ENCODE measurements at places on chromosomes 4 and X.

DNA sequence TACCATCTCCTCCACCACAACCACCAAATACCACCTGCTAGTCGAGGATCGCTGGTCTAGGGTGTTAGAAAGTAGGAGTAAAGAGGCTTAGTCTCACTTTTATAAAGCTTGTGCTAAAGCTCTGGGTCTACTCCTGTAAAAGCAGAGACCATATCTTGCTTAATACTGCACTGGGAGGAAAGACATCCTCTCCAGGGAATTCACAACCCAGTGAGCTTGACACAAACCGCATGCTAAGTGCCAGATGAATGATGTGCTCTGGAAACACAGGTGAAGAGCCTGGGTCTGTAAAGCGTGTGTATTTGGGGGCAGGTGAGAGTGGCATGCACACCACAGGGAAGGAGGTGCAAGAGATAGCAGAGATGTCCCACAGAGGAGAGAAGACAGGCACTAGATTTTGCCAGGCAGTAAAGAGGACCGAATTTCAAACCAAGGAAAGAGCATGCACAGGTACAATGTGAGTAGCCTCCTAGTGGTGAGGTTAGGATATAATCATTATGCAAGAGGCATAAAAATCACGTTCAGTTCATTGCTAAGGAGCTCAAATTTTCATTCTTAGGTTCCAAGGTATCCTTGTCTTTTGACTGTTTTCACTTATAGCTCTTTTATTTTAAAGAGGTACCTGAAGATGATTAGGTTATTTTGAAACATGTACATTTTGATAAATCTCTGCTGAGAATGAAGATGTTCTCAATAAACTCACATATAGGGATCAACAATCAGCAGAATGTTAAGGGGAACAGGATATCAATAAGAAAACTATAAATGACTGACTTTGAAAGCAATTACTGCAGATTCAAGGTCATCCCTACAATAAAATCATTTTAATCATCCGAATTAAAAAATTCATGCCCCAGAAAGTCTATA lies 20.7 kb downstream of the TAPT1 start:
- DNase-seq, result no peak

DNA sequence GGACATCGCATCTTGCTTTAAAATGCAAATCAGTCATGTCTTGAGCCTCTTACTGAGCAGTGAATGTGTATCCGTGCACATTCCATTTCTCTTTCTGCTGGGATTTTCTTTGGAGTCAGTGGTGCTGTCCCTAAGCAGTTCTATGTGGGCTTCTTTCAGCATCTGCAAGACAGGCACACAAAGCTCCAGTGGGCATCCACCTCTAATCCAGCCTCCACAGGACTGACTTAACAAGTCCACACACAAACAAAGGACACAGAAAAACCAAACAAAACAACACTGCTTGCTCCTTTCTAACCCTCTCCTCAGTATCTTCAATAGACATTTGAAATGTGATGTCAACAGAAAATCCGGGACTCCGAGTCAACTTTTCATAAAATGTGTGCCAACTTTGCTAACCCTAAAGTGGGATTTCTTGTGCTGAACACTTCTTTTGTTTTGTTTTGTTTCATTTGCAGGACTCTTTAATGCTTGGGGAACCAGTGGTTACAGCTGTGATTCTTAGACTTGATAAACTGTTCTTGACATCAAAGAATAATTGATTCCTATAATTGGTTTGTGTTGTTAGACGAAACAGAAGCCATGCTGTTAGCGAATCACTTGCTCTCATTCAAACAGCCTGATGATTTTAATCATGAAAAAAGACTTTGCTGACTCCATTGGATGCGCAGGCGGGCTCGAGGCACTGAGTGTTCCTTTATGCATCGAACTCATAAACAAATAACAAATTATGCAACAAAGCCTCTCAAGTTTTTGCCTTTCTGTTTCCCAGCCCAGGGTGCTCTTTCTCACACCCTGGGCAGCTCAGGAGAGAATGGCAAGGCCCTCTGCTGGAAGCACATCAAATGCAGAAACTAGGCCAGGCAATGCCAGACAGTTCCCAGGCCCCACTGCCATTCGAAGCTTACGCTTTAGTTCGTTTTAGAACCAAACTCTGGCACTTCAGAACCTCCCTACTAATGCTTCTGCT lies 20.1 kb downstream of the ETNPPL start:
- no peak for DNase-seq

DNA sequence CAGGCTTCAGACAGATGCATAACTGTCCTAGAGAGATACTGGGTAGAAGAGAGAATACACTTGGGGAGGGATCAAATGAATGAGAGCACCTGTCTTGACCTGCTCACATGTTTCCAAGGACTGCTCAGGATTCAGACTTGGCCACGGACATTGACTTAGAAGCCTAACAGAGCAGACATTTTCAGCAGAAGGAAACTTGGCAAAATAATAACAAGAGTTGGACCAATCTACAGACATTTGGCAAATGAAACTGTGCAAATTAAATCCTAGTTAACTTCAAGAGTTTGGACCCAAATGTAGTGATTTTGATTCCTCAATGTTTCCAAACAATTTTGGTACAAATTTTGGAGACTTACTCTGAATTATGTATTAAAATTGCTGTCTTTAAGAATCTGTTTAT lies 223.9 kb downstream of the CAMK2D start:
- DNase-seq, result no peak

DNA sequence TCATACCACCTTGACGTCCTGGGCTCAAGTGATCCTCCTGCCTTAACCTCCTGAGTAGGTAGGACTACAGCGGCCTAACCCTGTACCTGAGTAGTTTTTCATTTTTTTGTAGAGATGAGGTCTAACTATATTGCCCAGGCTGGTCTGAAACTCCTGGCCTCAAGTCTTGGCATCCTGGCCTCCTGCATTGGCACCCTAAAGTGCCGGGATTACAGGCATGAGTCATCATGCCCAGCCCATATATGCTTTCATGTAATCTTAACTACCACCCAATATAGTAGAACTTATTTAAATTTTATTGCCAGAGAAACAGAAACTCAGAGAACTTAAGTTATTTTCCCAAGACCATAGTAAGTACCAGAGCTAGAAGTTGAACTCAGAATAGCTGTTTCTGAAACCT lies 27.1 kb downstream of the AFM start:
- no peak for DNase-seq

DNA sequence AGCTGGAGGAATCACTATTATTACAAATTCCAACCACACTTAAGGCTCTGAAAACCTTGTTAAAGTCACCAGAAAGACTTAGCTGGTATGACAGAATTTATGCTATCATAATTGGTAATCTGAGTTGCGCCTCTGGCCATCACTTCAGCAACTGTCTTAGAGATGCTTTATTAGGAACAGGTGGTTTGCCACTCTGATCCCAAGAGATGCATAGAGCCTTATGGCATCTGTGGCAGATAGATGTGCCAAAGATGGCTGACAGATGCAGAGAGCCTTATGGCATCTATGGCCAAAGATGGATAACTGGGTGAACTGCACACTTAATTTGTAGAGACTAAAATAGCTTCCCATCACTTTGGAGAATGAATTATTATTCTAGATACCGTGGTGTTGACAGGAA lies 32.3 kb upstream of the PLAC8 start:
- no peak for DNase-seq

DNA sequence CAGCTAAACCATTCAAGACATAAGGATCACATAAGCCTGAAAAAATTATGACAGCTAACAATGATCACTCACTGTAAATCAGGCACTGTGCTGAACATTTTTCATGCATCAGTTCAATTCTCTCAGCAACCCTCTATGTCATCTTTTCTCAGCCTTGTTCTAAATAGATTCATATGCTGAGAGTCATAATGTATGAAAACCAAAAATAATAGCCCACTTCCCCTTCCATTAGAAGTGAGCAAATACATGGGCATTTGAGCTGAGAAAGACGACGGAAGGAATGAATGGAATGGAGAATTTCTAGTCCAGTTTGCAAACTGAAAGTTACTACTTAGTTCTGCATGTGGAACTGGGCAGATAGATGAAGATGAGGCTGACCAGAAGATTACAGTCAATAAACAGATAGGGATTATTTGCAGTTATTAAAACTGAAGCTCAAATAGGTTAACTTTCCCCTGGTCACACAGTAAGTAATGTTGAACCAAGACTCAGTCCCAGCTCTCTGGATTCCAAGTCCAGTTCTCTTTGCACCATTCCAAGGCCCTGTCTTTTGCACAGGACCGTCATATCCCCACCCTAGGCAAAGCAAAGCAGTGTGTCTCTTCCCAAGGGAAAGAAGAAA lies 1.6 kb upstream of the SH3RF1 start:
- DNase-seq, result no peak

DNA sequence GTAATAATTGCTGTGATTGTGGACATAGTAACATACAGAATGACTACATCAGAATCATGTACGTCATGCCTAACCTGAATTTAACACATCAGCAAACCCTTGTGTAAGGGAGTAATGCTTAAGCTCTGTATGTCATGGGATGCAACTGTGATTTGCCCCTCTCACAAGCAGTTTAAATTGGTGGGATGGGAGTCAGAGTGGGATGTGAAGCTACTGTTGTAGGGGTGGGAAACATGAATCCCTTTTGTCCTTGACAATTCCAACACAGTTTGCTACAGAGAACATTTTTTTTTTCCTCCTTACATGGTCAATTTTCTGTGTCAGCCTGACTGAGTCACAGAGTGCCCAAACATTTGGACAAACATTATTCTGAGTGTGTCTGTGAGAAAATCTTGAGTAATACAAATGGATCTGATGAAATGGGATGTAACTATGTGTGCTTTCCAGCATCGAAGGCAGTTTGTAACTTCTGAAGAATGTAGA lies 392.8 kb downstream of the GPM6A start:
- no peak for DNase-seq

DNA sequence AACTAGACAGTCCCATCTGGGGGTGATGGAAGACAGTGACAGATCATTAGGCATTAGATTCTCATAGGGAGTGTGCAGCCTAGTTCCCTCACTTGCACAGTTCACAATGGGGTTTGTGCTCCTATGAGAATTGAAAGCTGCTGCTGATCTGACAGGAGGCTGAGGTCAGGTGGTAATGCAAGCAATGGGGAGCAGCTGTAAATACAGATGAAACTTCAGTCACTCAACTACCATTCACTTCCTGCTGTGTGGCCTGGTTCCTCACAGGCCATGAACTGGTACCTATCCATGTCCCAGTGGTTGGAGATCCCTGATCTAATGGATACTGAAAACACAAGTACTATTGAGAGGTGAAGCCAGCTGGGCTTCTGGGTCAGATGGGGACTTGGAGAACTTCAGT lies 72.5 kb downstream of the AGTR2 start:
- no peak for DNase-seq

- DNase-seq, result no peak
Measured at GRCh38 chr4:152421576-152421975, 114.3 kb downstream of the FBXW7 start.

DNA sequence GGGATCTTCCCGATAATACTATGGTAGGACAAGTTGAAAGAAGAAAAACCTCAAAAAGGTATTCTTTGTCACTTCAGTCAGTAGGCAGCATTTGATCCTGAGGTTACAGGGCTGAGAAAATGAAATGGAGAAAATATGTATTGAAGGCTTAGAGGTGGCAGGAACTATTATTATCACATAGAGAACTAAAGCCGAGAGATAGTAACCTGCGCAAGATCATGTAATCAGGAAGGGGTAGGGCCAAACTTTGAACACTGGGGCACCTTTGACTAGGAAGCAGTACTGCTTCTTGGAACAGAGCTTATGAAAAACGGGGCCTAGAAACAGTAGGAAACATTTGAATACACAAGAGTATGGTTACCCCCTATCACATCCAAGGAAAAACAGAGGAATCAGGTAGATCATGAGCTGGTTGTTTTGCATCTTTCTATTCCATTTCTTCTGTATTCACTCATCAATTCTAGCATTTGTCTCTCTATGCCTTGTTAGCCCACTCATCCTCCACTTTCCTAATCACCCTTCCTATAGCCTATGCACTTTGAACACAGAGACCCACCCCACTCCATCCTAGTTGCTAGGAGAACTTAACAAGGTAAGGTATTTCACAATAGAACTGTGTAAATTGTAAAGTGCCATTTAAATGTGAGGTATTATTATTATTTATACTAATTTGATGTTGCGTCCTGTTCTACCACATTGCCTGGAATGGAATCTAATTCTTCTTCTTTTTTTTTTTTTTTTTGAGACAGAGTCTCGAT lies 34.6 kb upstream of the SLC9A7 start:
- DNase-seq, result no peak

DNA sequence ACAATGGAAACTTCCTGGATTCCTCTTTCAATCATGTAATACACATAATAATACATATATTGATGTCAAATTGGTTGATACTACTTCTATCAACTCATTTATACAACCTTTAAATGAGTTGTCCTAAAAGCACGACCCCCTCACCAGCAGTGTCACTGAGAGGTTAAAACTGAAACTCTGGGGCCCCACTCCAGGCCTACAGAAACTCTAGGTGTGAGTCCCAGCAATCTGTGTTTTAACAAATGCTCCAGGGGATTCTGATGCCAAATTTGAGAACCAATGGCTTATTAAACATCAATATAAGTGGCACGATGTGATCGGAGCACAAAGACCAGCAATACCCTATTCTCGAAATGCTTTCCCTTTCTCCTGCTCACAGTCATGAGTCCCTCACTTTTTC lies 47.9 kb downstream of the ATP8A1 start:
- no peak for DNase-seq

GRCh38 chr4:168870004-168870403 lies 140.1 kb downstream of the CBR4 start:
- no peak for DNase-seq

DNA sequence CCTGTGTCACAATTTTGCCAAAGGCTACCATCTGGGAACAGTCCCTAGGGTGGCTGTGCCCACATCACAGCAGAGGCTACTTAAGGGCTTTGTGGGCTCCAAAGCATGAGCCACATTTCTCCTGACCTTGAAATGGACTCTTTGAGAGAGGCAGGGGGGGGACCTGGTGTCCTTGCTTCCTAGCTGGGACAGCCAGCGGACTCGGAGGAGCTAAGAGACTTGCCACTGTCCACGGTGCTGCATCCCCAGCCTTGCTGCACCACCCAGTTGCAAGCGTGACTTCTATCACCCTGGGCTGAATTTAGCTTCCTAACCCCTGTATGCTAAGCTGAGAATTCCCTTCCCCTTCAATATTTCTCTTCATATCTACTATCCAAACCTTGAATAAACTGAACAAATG lies 99.0 kb downstream of the PHKA2 start:
- no peak for DNase-seq

DNA sequence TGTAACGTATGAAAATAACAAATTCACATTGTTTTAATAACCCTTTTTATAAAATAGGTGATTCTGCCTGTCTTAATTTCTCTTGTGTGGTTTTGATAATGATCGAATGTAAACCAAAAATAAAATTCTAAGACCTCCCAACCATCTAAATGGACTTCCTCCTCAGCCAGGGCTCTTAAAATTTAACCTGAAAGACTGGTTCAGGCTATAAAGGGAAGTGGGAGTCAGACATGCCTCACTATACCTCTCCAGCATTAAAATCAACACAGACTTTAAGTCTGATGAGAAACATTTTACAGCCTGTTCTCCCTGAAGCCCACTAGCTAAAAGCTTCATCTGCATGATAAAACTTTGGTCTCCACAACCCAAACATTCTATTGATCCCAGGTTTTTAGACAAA lies 97.6 kb upstream of the STIM2 start:
- no peak for DNase-seq
